A549 treated with AZD2906 at 1 μM for 4 hours (cell line): ENCODE measurements at places on chromosomes 5 and 9. TPM values are rescaled to one million over a fixed set of nuclear protein-coding genes. Genes with fewer than 3 reads are reported as not detected.

TTF1 gene
- 11.8 to 16.7 TPM (median 13.6 TPM) in 5 replicates for total RNA-seq

ZNF366 gene
- total RNA-seq: not detected in 5 replicates

PCDHGA8 gene
- 0.02 to 0.03 TPM (median 0.02 TPM) in 4 of 5 replicates, not detected in the other for total RNA-seq

PCDHB7 gene
- 0.01 to 0.03 TPM (median 0.02 TPM) in 3 of 5 replicates, not detected in the others for total RNA-seq

C5orf58 gene
- not detected in 5 replicates for total RNA-seq

WDR38 gene
- total RNA-seq: 0.11 to 0.23 TPM (median 0.14 TPM) in 5 replicates

ADRB2 gene
- 1.3 to 1.6 TPM (median 1.3 TPM) in 5 replicates for total RNA-seq

IL4 gene
- not detected in 5 replicates for total RNA-seq

KCNV2 gene
- not detected in 5 replicates for total RNA-seq

CSF2 gene
- 0.16 to 0.30 TPM (median 0.23 TPM) in 3 of 5 replicates, not detected in the others for total RNA-seq

P4HA2 gene
- 43.1 to 54.0 TPM (median 51.7 TPM) in 5 replicates for total RNA-seq

KLF4 gene
- total RNA-seq: 31.7 to 39.9 TPM (median 36.2 TPM) in 5 replicates

LMAN2 gene
- 194 to 254 TPM (median 201 TPM) in 5 replicates for total RNA-seq

IRX2 gene
- 1.4 to 2.8 TPM (median 2.2 TPM) in 5 replicates for total RNA-seq

SREK1IP1 gene
- 7.1 to 8.8 TPM (median 7.6 TPM) in 5 replicates for total RNA-seq

ZDHHC11B gene
- total RNA-seq: 1.1 to 1.5 TPM (median 1.2 TPM) in 5 replicates

MRNIP gene
- 13.7 to 22.1 TPM (median 19.5 TPM) in 5 replicates for total RNA-seq

GRXCR2 gene
- total RNA-seq: not detected in 5 replicates

NUTM2G gene
- total RNA-seq: not detected in 5 replicates

CENPK gene
- total RNA-seq: 24.2 to 31.2 TPM (median 25.5 TPM) in 5 replicates

RFK gene
- 29.0 to 38.4 TPM (median 32.4 TPM) in 5 replicates for total RNA-seq

LCN15 gene
- total RNA-seq: 0.05 to 0.09 TPM (median 0.09 TPM) in 3 of 5 replicates, not detected in the others

ACSL6 gene
- 0.06 to 0.28 TPM (median 0.08 TPM) in 5 replicates for total RNA-seq

ZNF658 gene
- 1.6 to 2.1 TPM (median 1.7 TPM) in 5 replicates for total RNA-seq
